ENCODE measurements at places on chromosomes 1 and 21.

- DNase-seq = peak; percentile 45
Measured at GRCh38 chr1:177780096-177780700, 189.7 kb downstream of the SEC16B start.

- DNase-seq = no peak
Measured at GRCh38 chr1:109167001-109167506, 46.7 kb upstream of the SARS1 start.

- no peak for DNase-seq
Measured at GRCh38 chr1:172456344-172456769, 12.5 kb upstream of the PIGC start.

GRCh38 chr21:16534408-16535101 lies 804.8 kb downstream of the USP25 start:
- no peak for DNase-seq

- peak; percentile 59 for DNase-seq
Measured at GRCh38 chr1:46301808-46302640, 1.4 kb downstream of the LRRC41 start.

- DNase-seq = no peak
Measured at GRCh38 chr1:27547220-27548116, 56.5 kb downstream of the AHDC1 start.

GRCh38 chr21:14913638-14914037 lies 151.2 kb downstream of the NRIP1 start:
- DNase-seq = no peak

- DNase-seq = peak; percentile 89
Measured at GRCh38 chr1:155226910-155227260, 18.4 kb downstream of the MTX1 start.

GRCh38 chr1:107359472-107360241 lies 218.8 kb downstream of the NTNG1 start:
- DNase-seq = no peak

DNA sequence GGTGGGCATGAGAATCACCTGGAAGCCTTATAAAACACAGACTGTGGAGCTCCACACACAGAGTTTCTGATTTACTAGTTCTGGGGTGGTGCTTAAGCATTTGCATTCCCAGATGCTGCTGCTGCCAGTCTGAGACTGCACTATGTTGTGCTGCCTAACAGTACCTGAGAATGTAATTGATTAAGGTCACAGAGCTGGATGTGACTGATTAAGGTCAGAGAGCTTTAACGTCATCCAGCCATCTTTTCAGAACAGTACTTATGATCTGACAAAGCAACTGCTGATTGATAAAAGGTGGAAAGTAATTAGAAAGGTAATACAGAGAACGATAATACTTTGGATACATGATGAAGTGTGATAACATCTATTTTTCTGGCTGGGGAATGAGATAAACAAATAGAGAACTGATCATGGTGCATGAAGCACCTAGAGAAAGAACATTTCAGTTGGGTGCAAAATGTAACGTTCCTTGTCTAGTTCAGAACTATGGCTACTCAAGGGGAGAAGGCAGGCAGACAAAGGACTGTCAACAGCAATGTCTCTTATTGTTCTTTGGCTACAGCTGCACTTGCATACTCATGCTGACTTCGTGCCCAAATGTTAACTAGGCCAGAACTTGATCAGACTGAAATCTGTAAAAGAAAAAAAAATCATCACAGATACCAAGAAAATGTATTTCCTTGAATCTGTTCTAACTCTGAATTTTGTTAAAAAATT lies 3.7 kb upstream of the UCK2 start:
- DNase-seq = no peak

GRCh38 chr1:109299558-109300343 lies 7.1 kb downstream of the MYBPHL start:
- DNase-seq = no peak

DNA sequence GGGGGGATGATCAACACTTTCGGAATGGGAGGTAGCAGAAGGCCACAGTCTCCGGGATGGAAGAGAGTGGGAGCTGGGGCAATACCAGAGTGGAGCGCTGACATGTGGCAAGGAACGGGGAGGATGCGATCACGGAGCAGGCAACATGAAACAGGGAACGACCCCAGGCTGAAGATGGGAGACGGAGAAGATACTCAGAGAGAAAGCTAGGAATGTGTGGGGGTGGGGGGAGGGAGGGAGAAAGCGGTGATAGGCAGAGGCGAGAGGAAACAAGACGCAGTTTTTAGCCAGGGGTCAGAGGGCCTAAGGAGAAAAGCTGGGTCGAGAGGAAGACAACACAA lies 577 bp downstream of the RAB3GAP2 start:
- no peak for DNase-seq

- DNase-seq = no peak
Measured at GRCh38 chr1:205585835-205586785, 45.7 kb downstream of the ELK4 start.

DNA sequence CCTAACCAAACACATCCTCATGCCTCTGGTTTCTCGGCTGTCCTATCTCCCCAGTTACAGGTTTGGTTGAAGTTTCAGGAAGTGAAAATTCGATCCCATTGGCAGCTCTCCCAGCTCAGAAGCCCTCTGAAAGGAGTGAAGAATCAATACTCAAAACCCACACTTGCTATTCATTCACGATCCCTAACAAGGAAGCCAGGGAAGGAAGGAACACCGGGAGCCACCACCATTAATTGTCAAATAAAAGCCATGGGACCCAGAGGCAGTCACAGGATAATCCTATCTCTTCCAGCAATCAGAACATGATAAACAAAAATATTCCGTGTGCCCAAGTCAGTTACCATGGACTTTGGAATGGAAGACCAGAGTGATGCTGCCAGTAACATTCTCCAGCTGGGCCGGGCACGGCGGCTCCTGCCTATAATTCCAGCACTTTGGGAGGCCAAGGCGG lies 7.0 kb downstream of the TMPRSS2 start:
- DNase-seq = no peak

GRCh38 chr1:246215510-246215903 lies 291.6 kb downstream of the SMYD3 start:
- no peak for DNase-seq

GRCh38 chr21:16241479-16241963 lies 511.7 kb downstream of the USP25 start:
- DNase-seq = no peak

DNA sequence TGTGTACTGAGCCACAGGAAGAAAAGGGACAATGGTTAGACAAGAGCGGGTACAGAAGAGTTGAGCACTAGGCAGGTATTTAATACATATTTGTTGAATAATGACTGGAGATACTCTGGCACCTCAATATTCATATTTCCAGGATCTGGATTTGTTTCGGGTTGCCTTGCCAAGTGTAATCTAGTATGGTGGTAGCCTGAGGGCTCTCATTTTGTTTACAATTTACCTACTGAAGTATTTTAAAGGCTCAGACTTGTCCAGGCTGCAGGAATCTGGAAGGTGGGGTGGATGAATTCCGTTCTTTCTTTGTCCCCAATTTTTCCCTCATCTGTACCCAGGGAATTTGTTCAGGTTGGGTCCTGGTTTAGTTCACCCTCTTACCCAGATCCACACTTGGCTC lies 95.0 kb downstream of the CACHD1 start:
- no peak for DNase-seq

DNA sequence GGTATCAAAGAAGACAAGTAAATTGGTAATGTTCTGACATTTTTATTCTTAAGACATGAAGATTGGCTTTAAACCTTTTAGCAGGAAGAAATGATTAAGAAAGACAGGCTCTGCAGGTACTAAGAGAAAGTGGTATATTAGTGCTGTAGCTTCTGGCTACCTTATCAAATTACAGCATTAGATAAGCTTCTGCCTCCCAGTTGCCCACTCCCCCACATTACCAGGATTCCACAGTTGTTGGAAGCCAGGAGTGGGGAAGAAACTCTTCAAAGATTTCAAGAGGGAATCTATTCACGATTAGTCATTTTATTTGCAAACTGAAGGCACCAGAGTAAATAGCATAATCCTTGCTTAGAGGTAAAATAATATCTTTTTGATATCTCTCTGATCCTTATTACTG lies 274.9 kb downstream of the LMO4 start:
- DNase-seq = no peak

Data from WERI-Rb-1 (cell line).